ENCODE measurements at places on chromosomes 12 and 14.

- peak; percentile 86 for DNase-seq
Observed at GRCh38 chr12:122067966-122068365, 10.6 kb upstream of the MLXIP start.

- DNase-seq = no peak
Observed at GRCh38 chr12:129409281-129409680, 494.5 kb downstream of the TMEM132D start.

DNA sequence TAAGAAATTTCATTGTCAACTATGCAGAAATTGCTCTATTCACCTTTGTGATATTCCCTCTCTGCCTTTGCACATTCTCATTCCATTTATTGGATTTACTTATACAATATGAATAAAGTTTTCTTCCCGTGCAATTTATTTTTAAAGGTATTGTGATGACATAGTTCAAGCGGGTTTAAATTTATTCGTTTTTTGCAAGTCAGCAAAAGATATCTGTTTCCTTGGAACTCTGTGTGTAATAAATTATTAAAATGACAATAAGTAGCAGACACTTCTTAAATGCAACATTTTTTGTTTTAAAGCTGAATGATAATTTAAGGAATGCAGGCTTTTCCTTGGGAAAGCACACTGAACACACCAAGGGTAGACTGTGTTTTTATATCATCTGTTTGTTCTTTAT is 143.1 kb downstream of the SLC41A2 start:
- no peak for DNase-seq

DNA sequence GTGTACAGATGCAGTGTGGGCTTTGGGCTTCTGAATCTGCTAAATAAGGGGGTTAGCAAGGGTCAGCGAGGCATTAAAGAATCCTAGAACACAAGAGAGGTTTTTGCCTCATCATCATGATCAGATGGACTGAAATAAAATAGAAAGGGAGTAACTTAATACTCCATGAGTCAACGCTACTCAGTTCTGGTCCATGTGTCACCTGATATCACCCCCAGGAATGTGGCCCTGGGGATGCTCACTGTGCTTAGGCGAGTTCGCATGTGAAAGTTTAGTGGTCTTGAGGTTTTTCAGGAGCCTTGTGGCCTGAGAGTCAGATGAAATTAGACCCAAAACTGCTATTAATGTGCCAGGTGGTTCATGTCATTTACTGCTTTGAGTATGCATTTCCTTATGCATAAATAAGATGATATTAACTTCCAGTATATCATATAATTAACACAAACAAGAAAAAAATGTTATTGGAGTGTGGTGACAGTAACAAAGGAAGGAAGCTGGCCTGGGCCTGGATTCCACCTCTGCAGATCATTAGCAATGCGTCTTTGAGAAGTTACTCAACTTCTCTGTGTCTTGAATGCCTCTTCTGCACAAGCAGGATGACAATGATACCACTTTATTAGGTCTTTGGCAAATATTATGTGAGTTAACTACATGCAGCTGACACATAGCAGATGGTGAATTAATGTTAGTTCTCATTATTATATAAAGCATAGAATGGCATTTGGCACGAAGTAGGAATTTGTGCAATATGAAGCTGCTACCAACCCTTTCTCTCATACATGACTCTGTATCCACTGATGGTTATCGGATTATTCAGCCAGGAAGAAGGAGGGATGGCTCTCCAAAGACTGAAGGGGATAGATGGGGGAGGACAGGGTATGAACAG is 1272.6 kb downstream of the AACS start:
- peak; percentile 98 for DNase-seq

- no peak for DNase-seq
Observed at GRCh38 chr12:115268451-115268850, 584.5 kb upstream of the TBX3 start.

- no peak for DNase-seq
Observed at GRCh38 chr14:102125546-102125945, 14.2 kb upstream of the WDR20 start.

DNA sequence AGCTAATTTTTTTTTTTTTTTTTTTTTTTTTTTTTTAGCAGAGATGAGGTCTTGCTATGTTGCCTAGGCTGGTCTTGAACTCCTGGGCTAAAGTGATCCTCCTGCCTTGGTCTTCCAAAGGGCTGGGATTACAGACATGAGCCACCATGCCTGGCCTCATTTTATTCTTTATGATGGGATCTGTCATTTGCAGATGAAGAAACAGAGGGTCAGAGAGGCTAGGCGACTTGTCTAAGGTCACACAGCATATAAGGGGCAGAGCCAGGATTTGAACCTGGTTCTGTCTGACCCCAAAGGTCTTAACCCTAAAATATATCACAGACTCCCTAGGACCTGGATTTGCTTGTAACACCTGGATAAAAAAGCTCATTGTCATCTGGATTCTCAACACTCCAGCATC is 282.6 kb downstream of the KSR2 start:
- no peak for DNase-seq
